NCI-H1436 treated with DMSO at 0.1 percent for 48 hours (cell line): ENCODE measurements at places on chromosomes 7 and 10.
A peak's percentile ranks its signal among the peaks of the same experiment; 100 is the strongest.

GRCh38 chr10:29397221-29397620 lies 108.4 kb downstream of the LYZL1 start:
- DNase-seq: no peak

DNA sequence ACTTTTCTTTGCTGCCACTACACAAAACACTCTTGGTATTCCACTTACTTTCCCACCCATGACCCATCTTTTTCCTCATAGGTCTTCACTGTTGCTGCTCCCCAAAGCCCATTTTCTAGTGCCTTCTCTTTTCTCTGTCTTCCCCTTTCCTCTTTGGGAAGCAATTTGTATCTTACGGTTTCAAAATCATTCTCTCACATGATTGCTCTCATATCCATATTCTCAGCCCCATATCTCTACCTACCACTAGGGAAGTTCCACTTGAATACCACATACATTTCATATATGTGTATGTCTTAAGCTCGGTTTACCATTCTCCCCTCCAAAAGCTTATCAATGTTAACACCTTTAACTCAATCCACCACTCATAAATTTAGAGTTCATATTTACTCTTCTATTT lies 3.2 kb upstream of the UBE2D1 start:
- no peak for DNase-seq

DNA sequence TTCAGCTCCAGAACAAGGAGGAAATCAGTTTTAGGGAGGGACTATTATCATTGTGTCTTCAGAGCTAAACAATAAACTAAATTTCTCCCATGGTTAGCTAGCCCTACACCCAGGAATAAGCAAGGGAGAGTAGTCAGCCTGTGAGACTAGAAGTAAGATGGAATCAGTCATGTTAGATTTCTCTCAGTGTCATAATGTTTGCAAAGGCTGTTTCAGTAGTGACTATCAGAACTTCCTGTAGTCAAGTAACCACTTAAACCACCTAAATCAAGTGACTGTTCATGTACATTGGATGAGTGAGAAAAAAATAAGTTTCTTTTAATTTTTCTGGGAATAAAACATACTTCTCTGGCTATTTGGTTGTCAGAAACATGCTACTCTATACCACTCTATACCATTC lies 121.6 kb downstream of the KCND2 start:
- no peak for DNase-seq

DNA sequence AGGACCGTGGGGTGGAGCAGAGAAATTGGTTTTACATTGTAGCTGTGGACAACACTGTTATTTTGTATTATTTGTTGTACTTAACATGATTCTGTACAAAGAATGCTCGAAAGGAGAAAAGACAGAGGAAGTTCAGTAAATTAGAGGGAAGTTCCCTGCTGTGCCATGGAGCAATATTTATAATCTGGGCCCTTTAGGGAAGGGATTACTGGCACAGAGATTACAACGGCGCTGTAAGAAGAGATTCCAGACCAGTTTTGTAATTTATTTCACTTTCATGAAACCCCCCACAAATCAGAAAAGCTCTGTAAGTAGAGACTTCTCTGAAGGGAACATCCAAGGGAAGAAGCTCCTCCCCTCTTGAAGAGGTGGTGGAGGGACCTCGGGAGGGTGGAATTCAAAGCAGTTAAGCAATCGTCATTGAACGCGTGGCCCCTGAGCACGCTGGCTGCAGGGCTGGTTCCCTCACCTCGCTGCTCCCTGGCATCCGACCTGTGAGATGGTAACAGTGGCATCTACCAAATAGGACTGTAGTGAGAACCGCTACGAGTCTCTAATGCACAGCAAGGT lies 113.5 kb downstream of the KLF6 start:
- no peak for DNase-seq

DNA sequence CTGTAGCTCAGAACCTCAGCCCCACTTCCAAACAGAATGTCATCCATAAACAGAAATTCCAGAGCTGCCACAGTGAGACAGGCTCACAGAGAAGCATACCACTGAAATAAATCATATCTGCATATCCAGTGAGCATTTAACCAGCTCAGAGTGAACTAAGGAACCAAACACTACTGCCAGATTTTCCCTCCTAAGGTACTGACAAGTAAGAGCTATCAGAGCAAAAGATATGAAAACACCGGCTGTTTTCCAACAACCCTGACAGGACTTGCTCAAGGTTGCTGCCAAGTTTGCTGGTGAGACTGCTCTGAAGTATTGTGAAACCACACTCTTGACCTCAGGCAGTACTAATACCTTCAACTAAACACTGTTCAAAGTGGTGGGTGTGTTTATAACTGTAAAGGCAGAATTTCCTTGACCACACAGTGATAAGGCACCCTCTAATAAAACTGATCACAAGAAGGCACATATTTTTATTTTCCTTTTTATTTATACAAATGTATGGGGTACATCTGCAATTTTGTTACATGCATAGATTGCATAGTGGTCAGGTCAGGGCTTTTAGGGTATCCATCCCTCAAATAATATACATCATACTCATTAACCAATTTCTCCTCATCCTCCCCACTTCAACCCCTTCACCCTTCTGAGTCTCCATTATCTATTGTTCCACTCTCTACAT lies 18.3 kb downstream of the SGMS1 start:
- no peak for DNase-seq

DNA sequence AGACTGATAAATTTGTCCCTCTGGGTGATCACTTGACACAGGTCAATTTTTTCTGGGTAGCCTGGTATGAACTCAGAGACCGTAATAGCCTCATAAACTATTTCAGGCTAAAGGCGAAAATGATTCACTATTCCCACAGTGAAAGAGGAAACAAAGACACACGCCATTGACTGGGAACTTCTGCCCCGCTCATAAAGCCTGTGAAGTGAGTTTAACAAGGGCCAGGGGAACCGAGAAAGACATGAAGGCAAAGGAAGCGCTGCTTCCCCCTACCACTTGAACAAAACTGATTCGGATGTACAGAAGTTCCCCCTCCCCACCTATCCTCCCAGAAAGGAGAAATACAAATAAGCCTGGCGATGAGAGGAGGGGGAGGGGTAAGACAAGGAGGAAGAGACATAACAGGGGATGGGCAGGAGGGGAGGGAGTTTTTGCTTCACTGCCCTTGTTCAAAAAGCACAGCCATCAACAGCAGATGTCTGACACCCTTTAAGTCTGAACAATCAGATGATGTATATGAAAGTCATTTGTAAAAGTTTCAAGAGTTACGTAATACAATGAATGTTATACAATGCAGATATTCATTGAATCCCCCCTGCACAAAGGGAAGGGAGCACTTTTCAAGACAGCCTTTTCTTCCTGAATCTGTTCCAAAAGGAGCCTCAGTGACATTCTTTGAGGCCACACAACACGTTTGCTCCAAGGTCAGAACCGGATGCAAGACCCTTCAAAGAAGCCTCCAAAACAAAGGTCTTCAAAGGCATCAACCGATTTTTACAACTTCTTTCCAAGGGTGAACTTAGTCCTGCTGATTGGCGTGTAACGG lies 734 bp downstream of the ABCB4 start:
- DNase-seq: no peak

DNA sequence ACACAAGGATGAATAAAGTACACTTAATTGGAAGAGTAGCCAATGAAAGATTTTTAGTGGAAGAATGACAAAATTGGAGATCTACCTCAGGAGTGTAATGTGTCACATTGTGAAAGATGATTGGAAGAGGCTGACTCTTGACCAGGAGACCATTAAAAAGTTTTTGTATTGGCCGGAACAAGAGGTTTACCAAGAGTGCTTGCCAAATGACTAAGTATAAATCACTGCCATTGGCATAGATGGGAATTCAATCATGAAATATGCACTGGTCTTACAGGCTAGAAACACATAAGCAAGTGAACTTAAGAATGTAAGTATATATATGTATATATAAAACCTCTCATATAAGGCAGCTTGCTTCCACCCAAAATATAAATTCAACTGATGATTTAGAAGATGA lies 58.7 kb upstream of the TFEC start:
- no peak for DNase-seq

- no peak for DNase-seq
Measured at GRCh38 chr7:50362712-50363282, 58.3 kb downstream of the IKZF1 start.

GRCh38 chr10:116510565-116510964 lies 35.2 kb upstream of the PNLIP start:
- no peak for DNase-seq

DNA sequence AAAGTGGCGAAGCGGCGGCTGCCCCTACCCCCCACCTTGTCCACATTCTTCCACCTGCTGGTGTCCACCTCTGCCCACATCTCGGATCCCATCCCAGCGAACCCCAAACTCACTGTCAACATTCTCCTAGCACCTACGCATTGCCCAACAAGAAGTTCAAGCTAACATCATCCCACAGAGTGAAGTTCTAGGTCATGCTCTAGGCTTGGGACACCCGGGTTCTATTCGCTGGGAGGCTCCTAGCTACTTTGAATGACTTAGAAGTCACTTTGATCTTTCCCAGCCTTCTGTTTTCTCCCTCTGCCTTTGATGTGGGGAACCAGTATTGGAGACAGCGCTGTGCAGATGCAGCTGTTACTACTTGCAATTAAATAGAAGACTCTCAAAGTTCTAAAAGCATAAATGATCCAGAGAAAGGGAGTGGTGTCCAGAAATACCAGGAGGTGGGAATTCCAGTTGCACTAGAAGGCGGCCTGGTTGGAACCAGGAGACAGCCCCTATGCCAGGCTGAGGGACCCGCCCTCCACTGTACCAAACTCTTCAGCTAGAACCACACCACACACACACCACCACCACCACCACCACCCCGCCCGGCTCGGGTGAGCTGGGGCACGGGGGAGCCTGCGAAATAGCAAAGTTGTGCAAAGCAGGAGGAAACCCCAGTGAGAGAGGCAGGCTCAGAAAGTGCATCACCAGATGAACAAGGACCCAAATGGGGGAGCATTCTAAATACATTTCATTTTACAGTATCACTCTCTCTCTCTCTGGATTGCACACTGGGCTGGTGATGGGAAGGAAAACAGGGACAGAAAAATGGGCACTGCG lies 5.5 kb upstream of the VGF start:
- no peak for DNase-seq

DNA sequence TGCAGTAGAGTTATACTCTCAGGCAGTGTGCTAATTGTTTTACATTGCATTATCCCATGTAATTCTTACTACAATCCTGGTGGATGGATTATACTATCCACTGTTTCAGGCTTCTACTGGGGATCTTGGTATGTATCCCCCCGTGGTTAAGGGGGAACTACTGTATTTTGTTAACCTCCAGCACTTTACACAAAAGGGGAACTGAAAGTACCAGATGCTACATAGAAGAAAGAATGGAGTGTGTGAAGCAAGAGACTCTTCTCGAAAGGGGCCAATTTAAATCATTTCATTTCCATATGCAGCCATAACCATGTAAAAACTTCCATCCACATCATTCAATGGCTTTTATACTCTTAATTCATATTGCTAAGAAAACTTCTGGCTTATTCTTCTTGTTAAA lies 69.4 kb downstream of the C1GALT1 start:
- no peak for DNase-seq

GRCh38 chr7:149599636-149600206 lies 102.1 kb upstream of the ZNF746 start:
- DNase-seq: no peak

DNA sequence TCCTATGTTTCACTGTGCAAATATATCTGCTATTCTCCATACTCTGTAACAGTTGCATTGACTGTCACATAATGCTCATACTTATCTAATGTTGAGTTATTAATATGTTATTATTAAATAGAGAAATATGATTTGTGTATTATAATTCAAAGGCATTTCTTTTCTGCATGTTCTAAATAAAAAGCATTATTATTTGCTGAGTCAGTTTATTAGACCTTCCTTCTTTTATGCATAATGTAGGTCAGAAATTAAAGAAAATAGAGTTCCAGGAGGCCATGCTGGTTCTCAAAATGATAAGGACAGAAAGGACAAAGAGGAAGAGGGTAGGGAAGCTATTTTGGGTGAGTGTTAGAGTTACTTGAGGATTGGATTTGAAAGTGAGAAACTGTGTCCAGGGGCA lies 50.7 kb downstream of the CYP2C9 start:
- no peak for DNase-seq

- no peak for DNase-seq
Measured at GRCh38 chr7:128909625-128910568, 612 bp downstream of the KCP start.

GRCh38 chr10:110481919-110482318 lies 15.8 kb upstream of the DUSP5 start:
- no peak for DNase-seq

GRCh38 chr7:130352194-130353074 lies 7.8 kb downstream of the CPA5 start:
- peak; percentile 92 for DNase-seq

GRCh38 chr7:135285547-135286233 lies 52.1 kb downstream of the STRA8 start:
- no peak for DNase-seq

GRCh38 chr7:94303695-94304094 lies 91.0 kb upstream of the COL1A2 start:
- DNase-seq: no peak

GRCh38 chr7:90708841-90709317 lies 112.8 kb downstream of the CDK14 start:
- DNase-seq: no peak

DNA sequence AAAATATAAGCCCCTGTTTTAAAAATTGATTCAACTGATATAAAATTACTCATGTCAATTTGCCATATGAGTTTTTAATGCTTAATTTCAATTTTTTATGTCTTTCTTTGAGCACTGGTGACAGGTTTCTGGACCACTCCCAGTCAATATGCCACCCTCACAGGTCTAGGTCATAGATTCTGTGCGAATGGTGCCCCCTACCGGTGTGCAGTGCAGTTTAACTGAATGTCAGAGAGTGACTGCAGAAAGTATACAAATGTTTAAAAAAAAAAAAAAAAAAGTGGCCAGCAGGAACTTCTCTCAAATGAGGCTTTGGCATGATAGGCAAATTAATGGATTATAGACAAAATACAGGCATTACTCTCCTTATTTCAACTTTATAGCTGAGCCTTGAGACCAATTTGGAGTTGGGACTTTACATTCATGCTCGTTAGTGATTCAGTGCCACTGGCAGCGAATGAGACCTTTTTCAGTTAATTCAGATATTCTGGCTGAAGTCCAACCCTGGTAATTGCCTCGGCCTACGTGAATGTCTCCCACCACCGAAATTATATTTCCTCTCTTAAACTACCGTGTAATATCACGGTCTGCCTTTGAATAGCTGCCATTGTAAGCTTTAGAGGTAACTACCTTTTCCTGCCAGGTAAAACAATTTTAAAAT lies 427.6 kb downstream of the PHTF2 start:
- no peak for DNase-seq

- DNase-seq: no peak
Measured at GRCh38 chr10:22333167-22333974, 11.9 kb upstream of the SPAG6 start.

- no peak for DNase-seq
Measured at GRCh38 chr10:49599546-49599945, 10.6 kb upstream of the SLC18A3 start.
